Kasumi-1 (cell line): ENCODE measurements at places on chromosomes 12 and 14.

- no peak for DNase-seq
Observed at GRCh38 chr14:76268047-76268431, 107.9 kb upstream of the ESRRB start.

DNA sequence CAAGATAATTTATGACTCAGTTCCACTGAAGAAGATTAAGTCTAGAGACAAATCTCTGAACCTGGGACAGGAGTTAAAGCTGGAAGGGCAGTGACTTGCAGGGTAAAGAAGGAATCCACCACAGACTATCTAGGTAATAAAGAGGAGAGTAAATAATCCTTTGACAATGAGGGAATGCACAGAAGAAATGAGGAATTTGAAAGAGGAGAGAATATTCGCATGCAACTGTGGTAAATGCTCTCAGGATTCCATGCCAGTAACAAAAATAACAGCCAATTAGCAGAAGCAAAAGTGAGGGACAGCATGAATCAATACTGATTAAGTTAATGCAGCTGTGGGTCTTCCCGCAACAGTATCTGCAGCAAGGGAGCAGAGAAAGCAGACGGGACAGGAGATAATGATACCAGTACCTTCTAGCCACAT is 77.0 kb downstream of the KITLG start:
- DNase-seq: no peak

DNA sequence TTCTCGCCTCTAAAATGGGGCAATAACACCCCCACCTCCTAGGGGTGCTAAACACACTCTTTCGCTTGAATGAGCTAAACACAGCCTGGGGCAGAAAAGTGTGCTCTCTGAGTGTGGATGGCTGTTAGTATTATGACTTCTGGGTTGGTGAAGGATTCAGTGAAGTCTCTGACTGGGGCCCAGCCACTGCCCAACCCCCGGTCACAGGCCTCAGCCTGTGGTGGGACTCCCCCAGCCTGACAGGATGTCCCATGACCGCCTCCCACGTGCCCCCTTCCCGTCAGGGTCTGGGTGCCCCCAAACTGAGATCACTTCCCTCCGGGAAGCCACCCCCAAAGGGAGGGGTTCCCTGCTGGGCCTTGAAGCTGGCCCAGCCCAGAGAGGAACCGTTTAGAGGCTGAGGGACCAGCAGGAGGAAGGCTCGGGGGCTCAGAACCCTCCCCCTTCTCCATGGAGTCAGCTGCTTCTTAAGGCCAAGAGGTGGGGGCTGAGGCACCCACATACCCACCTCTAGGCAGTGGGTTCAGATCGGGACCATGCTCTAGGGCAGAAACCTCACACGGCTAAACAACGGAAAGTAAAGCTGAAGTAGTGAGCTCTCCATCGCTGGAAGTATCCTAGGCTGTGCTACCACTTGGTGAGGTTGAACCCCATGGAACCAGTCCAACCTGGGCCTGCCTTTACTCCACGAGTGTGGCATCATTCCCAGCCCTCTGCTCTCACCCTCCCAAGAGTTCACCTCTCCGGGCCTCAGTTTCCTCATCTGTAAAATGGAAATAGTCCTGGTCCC is 13.8 kb downstream of the DTX1 start:
- peak; percentile 59 for DNase-seq

DNA sequence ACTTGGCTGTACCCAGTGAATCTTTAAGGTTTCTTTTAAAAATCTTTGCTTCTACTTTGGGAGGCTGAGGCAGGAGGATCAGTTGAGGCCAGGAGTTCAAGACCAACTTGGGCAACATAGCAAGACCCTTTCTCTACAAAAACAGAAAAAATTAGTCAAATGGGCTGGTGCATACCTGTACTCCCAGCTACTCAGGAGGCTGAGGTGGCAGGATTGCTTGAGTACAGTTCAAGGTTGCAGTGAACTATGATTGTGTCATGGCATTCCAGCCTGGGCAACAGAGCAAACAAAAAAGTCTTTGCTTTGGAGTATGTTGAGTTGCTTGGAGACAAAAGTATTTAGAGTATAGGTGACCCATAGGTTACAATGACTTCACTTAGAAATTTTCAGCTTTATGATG is 6.2 kb upstream of the DDX55 start:
- DNase-seq: no peak

- no peak for DNase-seq
Observed at GRCh38 chr14:101969481-101969880, 5.1 kb downstream of the DYNC1H1 start.

GRCh38 chr14:66247662-66248193 is 238.4 kb upstream of the CCDC196 start:
- DNase-seq: no peak
